ENCODE measurements at places on chromosomes 6 and 20.

DNA sequence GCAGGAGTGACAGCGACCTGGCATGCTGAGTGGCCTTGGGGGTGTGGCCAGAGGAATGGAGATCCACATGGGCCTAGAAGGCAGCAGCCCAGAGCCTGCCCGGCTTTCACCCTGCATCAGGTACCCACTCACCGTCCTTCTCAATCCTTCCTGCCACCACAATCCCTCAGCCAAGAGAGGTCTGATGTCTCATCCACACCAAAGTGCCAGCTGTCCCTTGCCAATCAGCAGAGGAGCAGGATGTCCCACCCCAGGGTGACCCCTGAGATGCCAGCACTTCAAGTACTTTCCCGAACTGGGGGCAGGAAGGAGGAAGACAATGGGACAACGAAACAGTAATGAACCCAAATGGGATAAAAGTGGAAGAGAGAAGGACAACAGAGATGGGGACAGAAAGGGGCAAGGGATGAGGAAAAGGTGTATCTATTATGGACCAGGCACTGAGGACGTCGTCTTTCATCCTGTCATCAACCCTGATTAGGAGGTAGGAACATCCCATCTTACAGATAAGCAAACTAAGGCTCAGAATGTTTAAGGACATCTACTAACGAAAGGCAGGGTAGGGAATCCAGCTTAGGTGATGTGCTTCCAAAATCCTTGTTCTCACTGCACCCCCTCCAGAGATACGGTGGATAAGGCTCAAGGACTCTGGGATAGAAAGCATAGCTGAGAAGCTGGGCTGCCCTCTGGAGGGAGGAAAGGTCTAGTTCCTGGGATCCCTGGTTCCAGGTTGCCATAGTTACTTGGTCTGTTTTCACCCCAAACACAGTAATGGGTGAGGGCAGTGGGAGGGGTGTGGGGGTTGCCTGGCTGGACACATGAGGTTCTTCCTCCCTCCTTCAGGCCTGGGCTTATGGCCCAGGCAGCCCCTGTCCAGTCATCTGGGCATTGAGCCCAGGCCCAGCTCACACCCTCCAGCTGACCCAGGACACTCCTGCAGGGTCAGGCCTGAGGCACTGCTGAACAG lies 4.5 kb upstream of the TNXB start:
- DNase-seq: peak; percentile 20

DNA sequence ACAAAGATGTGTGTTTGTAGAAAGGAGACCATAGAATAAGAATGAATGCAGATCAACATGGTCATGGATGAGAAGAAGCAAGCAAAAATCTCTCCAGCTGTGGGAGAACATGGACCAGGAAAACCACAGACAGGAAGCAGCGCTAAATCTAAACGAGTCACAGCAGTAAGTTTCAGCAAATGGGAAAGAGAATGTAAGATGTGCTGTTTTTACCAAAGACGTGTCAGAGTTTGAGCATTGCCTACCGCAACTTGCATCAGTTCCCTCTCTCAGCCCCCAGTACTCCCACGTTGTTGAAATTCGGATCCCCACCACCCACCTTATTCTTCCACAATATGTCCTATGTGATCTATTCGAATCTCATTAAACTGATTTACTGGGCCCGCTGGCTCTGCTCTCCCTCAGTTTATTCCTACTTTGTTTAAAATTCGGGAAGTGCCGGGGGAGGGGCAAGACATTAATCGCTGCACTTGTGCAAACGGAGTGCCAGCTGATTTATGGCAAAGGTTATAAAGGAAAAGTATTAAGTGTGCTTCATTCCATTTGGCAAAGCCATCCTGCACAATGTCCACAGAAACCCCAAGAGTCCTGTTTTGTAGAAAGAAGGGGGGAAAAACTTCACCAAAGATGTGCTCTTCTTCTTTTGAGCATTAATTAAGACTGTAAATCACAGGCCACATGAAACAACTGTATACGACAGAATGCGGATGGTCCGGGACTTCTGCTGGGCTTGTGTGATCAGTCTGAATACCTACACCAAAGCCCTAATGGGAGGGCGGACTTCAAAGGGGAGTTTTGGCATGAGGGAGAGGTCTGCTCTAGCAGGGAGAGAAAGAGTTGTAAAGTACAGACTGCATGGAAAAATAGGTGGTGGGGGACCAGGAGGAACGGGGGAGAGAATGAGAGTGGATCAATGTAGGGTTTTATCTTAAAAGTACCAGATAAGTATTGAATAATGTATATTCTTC lies 59.1 kb upstream of the PRDM1 start:
- DNase-seq: no peak

GRCh38 chr20:52614051-52614863 lies 357.9 kb upstream of the TSHZ2 start:
- DNase-seq: no peak

- no peak for DNase-seq
Observed at GRCh38 chr6:106959985-106960384, 14.5 kb downstream of the CD24 start.

DNA sequence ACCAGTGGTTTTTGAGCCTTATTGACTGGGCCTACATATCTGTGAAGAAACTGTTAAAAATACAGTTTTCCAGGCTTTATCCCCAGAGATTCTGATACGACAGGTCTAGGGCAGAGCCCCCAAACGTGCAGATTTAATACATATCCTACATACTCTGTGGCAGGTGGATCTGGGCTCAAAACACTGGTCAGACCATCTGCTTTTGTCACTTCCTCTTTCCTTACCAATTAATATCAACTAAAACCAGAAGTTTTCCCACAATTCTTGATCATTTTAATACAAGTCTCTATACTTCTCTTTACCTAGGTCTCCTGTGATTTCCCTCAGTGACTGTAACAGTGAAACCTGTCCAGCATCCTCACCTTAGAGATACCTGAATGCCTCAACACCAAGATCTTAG lies 108.8 kb downstream of the PREP start:
- DNase-seq: no peak

GRCh38 chr6:376827-377640 lies 14.5 kb upstream of the IRF4 start:
- DNase-seq: no peak

- DNase-seq: peak; percentile 10
Observed at GRCh38 chr20:34938466-34939163, 17.0 kb downstream of the GSS start.

- no peak for DNase-seq
Observed at GRCh38 chr6:79564636-79565035, 27.4 kb upstream of the LCA5 start.

DNA sequence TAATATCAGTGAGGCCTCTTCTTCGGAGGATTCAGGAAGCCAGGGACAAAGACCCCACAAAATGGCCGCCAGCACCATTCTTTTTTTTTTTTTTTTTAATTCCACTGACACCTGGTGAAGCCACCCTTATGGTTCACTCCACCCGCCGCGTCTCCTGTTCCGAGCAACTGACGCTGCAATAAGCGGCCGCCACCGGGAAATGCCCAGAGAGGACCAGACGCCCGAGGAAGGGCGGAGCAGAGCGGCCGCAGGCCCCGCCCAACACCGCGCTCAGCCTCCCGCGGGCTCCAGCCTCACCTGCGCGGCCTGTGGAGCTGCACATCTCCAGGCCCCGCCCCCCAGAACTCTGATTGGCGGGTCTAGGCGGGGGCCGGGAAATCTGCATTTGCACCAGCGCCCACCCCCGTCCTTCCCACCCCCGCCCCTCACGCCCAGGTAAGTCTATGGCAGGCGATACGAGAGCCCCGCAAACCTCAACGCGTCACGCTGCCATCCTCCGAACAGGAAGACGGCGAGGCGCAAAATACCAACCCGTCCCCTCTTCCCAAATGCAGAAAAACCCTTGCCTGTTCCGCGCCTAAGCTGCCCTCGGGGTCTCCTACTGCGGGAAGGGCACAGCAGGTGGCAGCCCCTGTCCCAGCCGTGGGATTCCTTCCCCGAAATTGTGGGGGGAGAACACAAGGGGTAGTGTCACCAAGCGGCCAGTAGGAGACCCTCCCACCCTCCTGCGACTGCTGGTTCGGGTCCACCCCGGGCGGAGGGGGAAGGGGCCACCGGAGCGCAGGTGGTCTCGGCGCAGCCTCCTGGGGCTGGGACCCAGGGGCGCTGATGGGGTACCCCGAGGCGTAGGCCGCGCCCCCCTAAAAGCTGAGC lies 960 bp downstream of the ATP9A start:
- peak; percentile 93 for DNase-seq

DNA sequence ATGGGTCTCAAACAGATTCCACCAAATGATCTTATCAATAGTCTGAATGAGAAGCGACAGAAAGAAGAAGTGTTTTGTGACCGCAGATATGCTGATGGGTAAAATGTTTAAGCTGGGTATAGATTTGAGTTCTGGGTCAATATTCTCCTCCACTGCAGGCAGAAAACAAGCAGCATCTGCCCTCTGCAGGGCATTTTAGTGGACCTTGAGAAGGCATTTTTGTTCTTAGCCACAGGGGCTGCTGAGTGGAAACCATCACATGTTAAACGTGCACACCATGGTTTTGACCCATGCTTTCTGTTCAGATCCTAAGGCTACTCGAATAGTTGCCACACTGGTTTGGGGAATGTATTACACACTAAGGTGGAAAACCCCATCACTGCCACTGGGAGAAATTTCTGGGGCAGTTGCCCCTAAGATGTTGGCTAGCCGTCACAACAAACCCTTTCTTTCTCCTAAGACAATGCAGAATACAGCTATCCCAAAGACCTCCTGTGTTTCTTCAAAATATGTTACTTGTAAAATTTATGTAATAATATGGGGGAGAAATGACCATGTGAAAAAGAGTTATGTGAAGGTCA lies 5.5 kb downstream of the POU3F2 start:
- peak; percentile 48 for DNase-seq

GRCh38 chr6:159097256-159097655 lies 52.5 kb upstream of the TAGAP start:
- no peak for DNase-seq

GRCh38 chr6:165922309-165922794 lies 245.3 kb downstream of the TBXT start:
- no peak for DNase-seq

- DNase-seq: peak; percentile 34
Observed at GRCh38 chr20:21270806-21271205, 32.3 kb upstream of the XRN2 start.

- DNase-seq: no peak
Observed at GRCh38 chr20:37294262-37294981, 5.0 kb downstream of the MANBAL start.

DNA sequence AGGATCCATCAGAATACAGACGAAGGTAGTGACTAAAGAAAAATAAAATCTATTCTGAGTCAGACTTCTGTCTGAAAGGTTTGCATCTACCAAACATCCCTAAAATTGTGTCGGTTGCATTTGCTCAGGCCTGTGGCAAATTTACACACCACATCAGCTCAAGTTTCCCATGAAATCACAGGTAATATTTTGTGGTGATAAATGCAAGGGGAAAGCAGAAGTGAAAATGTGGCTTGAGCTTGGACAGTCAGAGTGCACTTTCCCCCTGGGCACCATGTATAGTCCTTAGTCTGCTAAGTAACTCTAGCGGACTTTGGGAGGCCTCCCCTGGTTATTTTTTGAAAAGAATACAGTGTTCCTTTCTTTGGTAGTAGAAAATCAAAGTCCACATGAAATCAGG lies 159.1 kb downstream of the PKHD1 start:
- no peak for DNase-seq

DNA sequence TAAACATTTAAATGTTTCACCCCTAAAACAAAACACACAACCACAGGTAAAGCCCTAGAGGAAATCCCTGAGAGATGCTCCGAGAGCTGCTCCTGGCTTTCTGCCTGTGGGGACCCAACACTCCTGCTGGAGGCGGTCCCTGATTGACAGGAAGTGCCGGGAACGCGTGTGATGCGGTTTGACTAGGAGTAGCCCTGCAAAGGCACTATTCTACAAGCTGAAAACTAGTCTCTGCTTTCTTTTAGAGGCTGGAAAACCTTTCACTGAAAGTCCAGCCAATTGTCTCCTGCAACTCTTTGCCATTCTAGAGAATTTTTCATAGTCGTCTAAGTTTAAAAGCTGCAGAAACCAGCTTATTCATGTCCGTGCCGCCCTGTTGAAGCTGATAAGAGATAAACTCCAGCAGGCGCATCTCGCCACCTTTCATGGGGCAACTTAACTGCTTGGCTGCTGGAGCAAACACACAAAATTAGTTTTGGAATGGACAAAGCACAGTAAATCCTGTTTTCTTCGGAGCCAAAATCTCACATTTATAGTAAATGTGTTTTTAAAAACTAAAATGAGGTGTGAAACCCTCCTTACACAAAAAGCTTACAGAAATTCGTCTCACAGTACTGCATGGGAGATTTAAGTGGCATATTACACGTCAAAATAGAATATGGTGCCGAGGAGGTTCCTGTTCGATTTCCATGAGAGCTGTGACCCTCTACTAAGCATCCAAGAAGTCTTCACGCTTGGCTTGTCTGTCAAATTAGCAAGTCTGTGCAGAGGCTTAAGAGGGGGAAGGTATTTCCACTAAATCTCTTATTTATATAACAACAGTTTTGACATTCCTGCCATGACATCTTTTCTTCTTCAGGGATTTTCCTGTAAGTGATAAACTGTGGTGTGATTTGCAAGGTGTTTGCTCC lies 46.9 kb downstream of the DACT2 start:
- no peak for DNase-seq

DNA sequence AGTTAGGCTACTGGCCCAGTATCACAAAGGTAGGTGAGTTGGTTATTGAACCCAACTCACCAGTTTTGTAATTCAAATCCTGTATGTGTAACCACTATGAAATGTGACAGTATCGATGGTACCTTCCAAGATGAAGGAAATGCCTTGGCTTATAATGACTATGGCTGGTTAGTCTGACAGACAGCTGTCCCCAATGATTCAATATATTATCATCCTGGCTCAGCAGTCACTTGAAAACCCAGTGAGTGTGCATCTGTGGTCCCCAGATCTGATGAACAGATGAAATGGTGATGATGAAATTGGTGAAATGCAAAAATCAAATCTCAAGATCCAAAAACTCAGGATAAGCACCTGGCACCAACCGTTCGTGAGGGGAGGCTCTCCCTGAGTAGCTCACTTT lies 54.8 kb downstream of the TNFRSF21 start:
- DNase-seq: no peak

- peak; percentile 71 for DNase-seq
Observed at GRCh38 chr6:33430991-33431879, 11.4 kb downstream of the SYNGAP1 start.

DNA sequence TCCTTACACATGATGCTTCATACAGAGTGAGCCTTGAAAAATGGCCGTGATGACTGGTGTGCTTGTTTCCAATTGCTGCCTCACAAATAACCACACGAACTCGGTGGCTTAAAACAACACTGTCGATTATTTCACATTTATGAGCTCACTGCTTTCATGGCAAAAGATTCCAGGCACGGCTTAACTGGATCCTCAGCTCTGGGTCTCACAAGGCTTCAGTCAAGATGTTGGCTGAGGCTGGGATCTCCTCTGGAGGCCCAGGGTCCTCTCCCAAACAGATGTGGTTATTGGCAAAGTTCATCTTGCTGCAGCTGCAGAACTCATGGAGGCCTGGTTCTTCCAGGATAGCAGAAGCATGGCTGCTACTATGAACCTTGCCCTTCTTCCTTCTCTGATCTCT lies 144.6 kb downstream of the TFAP2C start:
- DNase-seq: no peak

DNA sequence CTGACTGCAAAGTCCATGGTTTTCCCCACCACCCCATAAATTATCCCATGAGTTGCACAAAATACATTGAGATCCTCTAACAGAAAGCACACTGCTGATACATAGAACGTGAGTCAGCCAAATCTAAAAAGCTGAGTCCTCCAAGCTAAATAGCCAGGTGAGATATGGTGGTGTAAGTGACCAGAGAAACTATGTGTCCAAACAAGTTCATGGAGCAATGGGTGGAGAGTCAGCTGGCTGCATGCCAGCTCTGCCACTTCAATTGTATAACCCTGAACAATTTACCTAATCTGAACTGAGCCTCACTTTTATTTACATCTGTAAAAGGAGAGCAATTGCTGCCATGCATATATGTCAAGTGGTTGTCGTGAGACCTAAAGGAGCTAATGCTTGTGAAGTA lies 9.7 kb downstream of the SNAP25 start:
- DNase-seq: no peak
